ENCODE measurements at places on chromosomes 4 and X.
A peak's percentile ranks its signal among the peaks of the same experiment; 100 is the strongest.

DNA sequence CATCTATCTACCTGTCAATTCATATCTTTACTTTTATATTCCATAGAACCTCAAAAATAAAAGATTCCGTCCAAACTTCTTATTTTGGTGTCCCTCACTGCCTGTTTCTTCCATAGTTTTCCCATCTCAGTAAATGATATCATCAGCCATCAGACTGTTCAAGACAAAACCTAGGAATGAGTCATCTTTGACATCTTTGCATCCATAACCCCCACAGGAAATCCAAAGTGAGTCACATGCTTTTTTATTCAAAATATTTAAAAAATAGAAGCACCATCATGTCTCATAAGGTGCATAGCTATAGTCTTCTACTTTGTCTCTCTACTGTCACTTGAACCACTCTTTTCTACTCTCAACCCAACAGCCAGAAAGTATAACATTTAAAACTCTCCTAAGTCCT is 29.9 kb upstream of the CXXC4 start:
- DNase-seq = no peak

DNA sequence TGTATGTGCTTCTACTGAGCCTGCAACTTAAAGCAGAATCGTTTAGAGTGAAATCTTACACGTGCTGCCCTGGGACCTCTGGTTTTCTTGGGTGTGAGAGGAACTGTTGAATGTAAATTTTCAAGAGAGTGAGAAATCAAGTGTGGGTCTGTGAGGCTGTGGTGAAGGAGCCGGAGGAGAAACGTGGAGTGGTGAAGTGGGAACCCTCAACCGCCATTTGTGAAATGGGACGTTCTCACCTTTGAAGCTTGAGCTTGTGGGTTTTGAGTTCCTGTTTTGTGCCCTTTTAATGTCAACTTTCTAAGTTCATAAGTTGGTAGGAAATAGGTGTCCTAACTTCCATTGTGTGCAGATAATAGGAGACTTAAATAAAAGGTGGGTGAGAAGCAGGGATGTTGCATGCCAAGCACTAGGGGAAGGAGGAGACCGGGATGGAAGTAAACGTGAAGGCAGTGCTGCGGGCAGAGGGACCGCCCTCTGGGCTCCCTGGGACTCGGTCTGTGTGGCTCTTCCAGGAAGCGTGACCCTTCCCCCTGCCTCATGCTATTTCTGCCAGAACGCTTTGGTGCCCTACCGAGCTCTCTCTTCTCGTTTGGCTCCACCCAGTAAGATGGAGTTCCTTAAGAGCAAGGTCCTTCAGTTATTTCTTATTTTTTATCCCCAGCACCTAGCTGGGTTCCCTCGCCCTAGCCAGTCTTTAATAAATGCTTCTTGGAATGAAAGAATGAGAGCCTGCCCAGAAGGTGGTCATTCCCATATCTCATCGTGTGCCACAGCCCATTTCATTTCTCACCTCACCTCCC is 56.0 kb downstream of the TMEM131L start:
- DNase-seq = no peak

- DNase-seq = no peak
These were observed 35.8 kb downstream of the RHOH start for GRCh38 chr4:40232610-40233009.

- no peak for DNase-seq
These were observed 201.8 kb upstream of the GK2 start for GRCh38 chr4:79609817-79610216.

GRCh38 chr4:94486372-94486801 is 34.6 kb downstream of the PDLIM5 start:
- no peak for DNase-seq

DNA sequence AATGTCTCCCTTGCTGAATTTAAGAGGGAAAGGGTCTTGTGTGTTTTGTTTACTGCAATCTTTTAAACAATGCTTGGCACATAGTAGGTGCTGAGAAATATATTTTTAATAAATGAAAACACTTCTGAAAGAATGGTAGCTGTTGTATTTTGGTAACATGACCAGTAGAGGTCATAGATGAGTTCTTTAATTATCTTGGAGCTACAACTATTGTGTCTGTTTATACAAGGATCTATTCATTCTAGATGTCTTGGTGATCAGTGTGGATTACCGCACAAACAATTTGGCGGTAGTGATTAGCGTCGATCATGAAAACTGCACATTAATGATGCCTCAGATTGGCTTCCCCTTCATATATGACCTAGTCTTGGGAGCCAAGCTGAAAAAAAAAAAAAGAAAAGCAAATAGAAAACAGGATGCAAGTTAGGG is 21.4 kb upstream of the SCRG1 start:
- DNase-seq = peak; percentile 22

- no peak for DNase-seq
These were observed 239.6 kb upstream of the FAM47A start for GRCh38 chrX:34371754-34372153.

- DNase-seq = no peak
These were observed 428.1 kb downstream of the BCOR start for GRCh38 chrX:39669668-39670067.

- no peak for DNase-seq
These were observed 37.6 kb downstream of the PF4 start for GRCh38 chr4:73944061-73944875.

GRCh38 chrX:101290957-101291603 is at the start of gene TAF7L:
TAF7L (minus strand) TSS chrX:101291334; CDS start chrX:101287543, 3,791 bp downstream.
- peak; percentile 3 for DNase-seq

GRCh38 chr4:155802190-155802959 is 43.6 kb downstream of the GUCY1B1 start:
- no peak for DNase-seq

GRCh38 chrX:314049-314448 is 4.5 kb downstream of the GTPBP6 start:
- DNase-seq = no peak

GRCh38 chr4:148055844-148056243 is 324.0 kb downstream of the ARHGAP10 start:
- no peak for DNase-seq

- DNase-seq = no peak
These were observed 1852.2 kb upstream of the IGFBP7 start for GRCh38 chr4:58962424-58962823.

DNA sequence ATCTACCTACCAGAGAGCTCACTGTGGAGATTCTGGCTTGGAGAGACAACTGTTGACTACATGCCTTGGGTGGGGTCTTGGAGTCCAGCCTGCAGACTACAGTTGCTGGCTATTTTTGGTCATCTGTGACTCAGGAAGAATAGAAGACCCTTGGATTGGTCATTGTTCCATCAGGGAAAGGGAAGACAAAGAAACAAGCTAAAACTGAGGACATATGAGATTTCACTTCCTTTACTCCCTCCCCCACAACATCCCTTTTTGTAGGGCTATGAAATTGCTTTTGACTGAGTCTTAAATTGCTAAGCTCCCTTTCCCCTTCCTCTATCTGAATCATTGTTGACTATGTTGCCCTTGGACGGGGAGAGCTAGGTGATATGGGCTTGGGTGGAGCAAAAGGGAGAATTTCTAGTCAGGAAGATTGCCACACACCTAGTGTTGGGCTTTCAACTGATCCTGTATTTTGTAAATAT is 11.7 kb downstream of the MSN start:
- no peak for DNase-seq

GRCh38 chr4:54942721-54943120 is 182.7 kb downstream of the KDR start:
- no peak for DNase-seq

DNA sequence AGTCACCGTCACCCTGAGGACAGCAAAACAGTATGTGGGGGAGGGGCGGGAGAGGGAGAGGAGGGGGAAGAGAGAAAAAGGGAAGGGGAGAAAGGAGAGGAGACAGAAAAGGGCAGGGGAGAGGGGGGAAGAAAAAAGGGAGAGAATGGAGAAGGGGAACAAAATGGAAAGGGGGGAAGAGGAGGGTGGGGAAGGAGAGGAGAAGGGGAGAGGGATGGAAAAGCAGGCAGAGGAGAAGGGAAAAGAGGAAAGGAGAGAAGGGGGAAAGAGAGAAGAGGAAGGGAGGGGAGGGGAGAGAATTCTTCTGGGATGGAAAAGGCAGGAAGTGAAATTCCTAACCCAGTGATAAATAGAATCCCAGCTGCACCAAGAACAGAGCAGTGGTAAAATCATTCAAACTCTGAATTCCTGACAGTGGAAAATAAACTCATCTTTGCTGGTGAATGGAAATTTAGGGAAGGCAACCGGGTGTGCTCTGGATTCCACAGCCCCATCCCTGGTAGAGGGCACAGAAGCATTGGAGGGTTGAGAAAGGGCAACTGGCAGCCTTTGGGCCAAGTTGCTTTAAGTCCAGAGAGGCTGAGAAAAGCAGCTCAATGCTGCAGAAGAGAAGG is 244.2 kb downstream of the BCOR start:
- DNase-seq = no peak

GRCh38 chrX:100642290-100642689 is 1.7 kb upstream of the SRPX2 start:
- no peak for DNase-seq

DNA sequence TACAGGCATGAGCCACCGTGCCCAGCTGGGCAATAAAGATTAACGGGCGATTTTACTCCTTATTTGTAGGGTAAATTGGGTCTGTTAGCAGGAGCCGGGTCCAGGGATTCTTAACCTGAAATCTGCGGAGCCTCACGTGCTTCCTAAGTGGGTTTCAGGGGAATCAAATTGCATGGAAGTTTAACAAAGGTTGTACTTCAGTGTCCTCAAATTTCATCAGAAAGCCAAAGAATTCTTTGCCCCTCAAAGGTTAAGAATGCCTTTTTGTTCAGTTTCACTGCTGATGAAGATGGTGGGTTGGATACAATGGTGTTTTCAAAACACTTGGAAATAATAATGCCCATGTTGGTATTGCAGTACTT is 67.9 kb downstream of the AFF1 start:
- no peak for DNase-seq

- peak; percentile 70 for DNase-seq
These were observed 277.3 kb upstream of the TAPT1 start for GRCh38 chr4:16503421-16504100.

Data from brain (organoid and tissue), 16 donors.